ENCODE measurements at places on chromosomes 1 and 21. TPM values are rescaled to one million over a fixed set of nuclear protein-coding genes. Genes with fewer than 3 reads are reported as not detected.

GRCh38 chr1:150832597-150832996 is 24.5 kb upstream of the CTSK start:
- no peak for DNase-seq

DNA sequence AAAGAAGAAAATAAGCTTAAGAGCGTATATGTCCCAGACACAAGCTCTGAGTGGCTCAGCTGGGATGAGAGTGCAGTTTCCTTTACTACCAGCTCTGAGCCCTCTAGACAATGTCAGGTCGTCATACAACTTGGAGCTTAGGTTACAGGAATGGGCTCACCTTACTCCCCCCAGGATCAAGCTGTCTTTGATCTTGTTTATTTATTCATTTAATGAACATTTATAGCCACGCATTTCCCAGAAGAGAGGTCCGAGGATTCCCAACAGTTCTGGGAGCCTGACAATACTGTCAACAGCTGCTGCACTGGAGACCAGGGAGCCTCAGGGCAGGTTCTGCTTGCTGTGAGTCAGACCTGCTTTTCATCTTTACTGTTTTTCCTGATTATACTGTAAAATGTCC is 378.9 kb downstream of the PLPP3 start:
- DNase-seq, result peak; percentile 47

- no peak for DNase-seq
Observed at GRCh38 chr1:59696421-59697115, 118.2 kb upstream of the HOOK1 start.

DNA sequence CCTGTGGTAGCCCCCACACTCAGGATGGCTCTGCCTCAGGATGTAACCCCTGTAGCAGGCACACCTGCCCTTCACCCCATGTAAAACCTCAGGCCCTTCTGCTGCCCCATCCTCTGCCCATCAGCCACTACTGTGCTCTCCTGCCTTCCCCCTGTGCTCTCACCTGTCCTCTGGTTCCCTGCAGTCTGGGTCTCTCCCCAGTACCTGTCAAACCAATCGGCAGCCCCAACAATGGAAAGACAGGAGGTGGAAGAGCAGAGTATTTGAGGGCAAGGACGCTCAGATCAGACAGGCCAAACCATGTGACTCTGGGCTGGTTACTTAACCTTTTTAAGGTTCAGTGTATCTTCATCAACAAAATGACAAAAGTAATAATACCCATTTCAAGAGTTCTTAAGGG is 30.9 kb downstream of the SMIM12 start:
- DNase-seq, result no peak

DNA sequence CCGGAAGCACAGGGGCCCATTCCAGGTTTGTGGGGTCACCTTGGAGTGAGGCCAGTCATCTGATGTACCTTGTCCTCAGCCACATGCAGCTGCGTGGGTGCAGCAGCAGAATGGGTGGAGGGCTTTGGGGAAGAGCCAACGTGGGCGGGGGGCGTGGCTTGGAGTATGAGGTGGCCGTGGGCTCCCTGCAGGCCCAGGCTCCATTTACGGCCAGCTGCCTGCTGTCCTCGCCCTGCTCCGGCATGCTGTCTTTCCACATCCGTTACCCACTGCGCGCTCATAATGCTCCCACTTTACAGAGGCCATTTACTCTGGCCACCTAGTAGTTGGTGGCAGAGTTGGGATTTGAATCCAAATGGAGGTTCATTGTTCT is 27.8 kb upstream of the TINAGL1 start:
- DNase-seq, result no peak

DNA sequence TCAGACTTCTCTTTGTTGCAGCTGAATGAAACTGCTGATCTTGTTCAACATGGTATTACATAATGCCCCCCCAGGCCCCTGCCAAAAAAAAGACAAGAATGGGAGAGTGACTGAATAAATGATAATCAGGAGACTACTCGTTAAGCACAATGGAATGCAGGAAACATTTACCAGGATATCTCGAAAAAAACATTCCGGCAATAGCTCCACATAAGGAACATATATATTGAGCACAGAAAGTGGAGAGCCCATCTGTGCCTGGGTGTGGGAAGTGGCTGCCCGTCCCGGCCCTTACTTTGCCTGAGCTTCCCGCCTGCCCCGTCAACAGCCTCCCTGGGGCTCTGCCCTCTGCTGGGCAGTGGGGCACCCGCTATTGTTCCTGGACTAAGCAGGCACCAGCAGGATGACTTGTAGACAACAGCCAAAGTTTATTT is 13.3 kb downstream of the TRIM11 start:
- no peak for DNase-seq

DNA sequence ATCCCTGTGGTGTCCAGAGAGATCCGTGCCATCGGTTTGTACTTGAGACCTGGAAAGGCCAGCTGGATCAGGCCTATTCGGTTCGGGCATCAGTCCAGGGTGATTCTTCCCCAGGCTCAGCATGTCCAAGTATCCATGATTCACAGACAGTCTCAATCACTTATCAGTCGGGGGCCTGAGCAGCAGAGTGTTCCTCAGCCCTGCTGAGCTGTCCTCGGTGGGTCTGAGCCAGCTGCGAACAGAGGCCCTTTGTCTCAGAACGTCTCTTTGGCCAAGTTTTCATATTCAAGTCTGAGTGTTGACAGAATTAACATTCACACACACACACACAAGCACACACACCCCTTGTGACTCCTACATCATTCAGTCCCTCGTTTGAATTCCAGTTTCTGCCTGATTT is 33.4 kb upstream of the OSBPL9 start:
- DNase-seq, result no peak

DNA sequence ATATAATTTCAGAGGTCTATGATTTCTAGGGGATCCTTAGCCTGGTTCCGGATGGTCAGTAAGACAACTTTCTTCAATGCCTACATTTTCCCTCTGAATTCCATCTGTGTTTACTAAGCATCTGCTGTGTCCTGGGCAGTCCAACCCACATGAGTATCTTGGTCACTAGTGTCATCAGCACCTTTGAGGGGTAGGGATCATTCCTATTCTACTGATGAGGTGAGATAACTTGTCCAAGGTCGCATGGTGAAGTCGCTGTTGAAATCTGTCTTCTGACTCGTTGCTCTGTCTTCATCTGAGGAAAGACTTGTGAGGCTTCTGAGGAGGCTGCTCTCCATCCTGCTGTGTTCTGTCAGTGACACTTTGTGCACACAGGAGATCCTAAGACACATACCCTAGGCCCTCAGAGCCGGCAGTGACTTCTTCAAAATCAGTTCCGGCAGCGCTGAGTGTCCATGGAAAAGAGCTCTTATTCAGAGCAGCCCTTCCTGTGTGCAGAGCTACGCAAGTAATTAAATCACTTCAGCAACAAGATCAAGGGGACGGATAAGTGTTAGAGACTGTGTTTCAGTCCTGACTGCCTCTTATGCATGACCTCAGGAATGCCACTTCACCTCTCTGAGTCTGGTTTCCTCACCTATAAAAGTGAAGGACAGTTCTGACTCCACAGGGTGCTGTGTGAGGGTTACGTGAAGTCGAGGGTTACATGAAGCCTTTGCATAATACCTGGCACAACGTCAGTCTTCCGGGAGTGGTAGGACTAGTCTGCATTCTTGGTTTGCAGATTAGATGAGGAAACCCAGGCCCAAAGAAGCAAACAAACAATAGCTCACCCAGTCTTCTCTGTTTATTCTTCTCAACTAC is 28.4 kb downstream of the AK2 start:
- no peak for DNase-seq

DNA sequence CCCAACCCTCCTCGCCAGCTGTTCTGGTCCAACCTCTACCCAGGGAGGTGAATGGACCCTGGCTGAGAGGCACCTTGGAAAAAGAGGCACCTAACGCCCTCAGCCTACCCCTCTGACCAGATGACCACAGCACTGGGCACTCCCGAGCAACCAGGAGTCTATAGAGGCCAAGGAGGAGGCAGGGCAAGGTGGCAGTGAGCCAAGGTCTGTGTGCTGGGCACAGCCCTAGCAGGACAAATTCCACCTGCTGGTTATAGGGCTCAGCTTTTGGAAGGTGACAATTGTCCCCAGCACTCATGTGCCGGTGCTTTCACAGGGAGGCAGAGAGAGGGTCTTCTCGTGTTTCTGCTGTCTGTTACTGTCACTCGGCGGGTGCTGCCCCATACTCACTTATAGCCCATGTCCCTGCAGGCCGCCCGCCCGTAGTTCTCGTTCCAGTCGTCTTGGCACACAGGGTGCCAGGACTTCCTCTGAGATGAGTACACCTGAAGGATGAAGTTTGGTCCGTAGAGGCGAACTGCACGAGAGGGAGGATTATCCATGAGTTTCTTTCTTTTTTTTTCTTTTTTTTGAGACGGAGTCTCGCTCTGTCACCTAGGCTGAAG is 27.8 kb downstream of the TMPRSS2 start:
- no peak for DNase-seq

DNA sequence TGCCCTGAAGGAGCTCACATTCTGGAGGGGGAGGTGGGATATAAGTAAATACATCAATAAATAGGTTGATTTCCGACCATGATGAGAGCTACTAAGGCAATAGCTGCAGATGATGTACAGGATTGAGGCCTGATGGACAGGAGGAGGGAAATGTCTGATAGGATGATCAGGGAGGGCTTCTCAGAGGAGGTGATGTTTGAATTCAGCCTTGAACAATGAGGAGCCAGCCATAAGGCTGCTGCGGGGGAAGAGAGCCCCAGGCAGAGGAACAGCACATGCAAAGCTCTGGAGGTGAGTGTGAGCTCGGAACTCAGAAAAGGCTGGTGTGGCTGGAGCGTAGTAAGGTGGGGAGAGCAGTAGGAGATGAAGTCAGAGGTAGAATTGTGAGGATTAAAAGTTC is 411.7 kb downstream of the PTPRU start:
- DNase-seq, result no peak

- DNase-seq, result no peak
Observed at GRCh38 chr1:24679725-24680124, 36.6 kb downstream of the SRRM1 start.

The EVA1C gene
- 2.4 TPM for polyA plus RNA-seq

The ANGPTL3 gene
- 8.9 TPM for polyA plus RNA-seq

The CFAP107 gene
- 0.50 TPM for polyA plus RNA-seq

The GPR137B gene
- 43.4 TPM for polyA plus RNA-seq

The OR2L3 gene
- not detected for polyA plus RNA-seq

The ANKRD34A gene
- polyA plus RNA-seq, result 0.57 TPM

The MAD2L2 gene
- 35.7 TPM for polyA plus RNA-seq

Measured in left kidney (tissue), 8 donors.